Inflammatory macrophage (primary cell): ENCODE measurements at places on chromosomes 5 and 9.

DNA sequence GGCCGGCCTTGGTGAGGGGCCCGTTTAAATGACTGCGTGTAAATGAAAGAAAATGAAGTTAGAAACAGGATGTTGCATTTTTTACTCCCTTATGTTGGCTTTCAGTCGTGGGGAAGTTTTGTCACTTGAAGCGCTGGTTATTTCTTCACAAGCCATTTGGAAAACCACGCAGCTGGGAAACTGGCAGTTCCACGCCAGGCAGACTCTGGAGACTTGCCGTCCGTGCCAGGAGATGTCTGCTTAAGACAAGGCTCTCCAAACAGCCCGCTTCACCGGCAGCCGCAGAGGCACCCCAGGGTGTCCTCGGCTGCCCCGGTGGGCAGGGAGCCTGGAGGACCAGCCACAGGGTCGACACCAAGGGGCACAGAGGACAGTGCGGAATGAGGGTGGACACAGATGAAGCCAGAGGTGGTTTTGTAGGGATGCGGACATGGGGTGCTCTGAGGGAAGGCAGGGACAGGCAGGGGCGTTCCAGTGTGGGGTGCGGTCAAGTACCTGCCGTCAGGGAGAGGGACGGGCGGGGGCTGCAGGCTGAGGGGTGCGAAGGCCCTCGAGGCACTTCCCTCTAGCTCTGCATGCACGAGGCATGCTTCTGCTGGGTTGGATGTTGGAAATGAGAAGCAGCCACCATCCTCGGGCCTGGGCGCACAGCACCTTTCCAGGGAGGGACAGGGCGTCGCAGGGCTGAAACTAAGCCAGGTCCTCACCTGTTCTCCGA is 11.1 kb upstream of the AJM1 start:
- no peak for DNase-seq

GRCh38 chr9:84121991-84122523 is 141.5 kb downstream of the RMI1 start:
- no peak for DNase-seq

DNA sequence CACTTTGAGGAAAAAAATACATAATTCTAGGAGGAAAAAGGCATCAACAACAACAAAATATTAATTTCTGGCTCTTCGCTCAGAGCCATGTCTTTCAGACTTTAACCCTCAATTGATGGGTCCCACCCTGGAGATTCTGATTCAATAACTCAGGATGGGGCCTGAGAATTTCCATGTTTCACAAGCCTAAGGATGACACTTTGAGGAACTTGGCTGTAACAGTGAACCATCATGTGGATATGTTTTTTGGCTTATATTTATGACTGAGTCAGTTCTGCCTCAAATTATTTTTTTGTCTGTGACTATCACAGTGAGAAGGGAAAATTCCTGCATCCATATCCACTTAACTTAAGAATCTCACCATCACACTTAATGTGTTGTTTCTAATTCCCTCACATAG is 504.6 kb downstream of the RASEF start:
- DNase-seq, result peak; percentile 37

- DNase-seq, result no peak
Measured at GRCh38 chr9:82491604-82492003, 503.0 kb downstream of the SPATA31D1 start.

- peak; percentile 75 for DNase-seq
Measured at GRCh38 chr5:54785729-54786591, 199.4 kb downstream of the ESM1 start.

DNA sequence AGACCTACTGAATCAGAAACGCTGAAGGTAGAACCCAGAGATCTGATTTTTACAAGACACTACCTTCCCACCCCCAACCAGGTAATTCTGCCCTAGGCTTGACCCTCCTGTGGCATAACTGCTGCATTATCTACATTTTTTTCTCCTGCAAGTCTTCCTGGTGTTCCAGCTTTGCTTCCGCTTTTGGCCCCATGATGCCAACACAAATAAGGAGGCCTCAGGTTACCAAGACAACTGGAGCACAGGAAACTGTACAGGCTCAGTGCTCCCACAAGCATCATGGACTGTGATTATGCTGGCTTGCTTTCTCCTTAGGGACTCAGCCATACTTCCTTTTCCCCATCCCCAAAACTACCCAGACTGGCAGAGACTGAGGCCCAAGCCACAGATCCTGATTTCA is 6.6 kb upstream of the MSMP start:
- peak; percentile 17 for DNase-seq

- no peak for DNase-seq
Measured at GRCh38 chr9:32580631-32581300, 7.8 kb upstream of the NDUFB6 start.

- peak; percentile 6 for DNase-seq
Measured at GRCh38 chr9:135343837-135344522, 135.6 kb upstream of the PPP1R26 start.

DNA sequence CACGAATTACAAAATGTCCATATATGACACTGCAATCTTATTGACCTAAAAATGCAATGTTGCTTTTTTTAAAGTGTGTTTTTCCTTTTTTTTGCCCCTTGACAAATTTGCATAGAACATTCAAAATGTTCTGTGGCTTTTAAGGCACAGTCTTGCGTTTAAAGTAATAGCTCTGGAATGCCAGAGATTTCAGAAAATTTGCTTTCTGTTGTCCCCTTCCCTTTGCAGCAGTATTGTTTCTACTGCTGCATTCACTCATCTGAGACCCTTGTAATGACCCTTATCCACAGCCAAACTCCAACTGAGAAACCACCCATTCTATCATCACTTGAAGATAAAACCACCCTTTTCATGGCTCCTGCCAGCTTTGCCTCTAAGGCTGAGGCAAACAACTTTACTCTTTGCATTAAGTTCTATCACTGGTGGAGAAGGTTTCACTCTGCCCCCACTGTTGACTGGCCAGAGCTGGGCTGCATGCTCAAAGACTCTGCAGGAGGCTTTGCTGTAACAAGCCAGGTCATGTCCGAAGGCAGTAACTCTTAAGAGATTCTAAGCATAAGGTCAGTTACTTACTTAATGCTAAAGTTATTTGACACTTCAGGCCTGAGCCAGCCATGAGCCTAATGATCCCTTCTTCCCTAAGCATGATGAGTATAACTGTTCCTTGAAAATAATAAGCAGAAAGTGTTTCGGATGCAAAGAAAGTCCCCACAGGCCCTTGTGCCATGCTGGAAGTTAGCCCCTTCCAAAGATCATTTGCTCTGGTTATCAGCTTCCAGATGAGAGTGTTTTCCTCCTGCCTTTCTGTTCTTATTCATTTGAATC is 101.9 kb downstream of the CD180 start:
- no peak for DNase-seq

GRCh38 chr5:75568202-75568601 is 43.1 kb upstream of the ANKDD1B start:
- peak; percentile 69 for DNase-seq

- DNase-seq, result no peak
Measured at GRCh38 chr9:83330207-83331196, 207.7 kb downstream of the FRMD3 start.

DNA sequence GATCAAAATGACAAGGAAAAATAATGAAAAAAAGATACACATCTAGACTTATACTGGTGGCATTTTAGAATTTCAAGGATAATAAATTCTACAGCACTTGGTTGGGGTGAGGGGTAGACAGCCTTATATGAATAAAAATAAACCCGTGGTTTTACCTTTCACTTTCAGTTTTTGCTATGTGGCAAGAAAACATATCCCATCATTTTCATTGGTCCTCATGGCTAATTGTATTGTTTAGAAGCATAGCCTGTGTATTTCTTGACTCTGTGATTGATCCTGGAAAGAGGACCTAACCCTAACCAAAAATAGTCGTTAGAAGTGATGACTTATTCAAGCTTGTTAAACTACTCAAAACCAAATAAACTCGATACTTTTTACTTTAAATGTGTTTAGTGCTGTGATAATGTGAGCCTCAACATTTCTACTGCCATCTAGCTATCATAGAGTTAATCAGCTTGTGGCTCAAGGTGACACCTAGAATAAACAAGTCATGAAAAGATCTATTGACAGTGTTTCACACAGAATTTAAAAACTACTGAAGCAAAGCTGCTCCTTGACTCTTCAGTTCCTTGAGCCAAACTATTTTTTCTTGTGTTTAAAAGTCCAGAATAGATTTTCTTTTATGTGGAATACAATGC is 153.3 kb upstream of the IZUMO3 start:
- DNase-seq, result no peak

DNA sequence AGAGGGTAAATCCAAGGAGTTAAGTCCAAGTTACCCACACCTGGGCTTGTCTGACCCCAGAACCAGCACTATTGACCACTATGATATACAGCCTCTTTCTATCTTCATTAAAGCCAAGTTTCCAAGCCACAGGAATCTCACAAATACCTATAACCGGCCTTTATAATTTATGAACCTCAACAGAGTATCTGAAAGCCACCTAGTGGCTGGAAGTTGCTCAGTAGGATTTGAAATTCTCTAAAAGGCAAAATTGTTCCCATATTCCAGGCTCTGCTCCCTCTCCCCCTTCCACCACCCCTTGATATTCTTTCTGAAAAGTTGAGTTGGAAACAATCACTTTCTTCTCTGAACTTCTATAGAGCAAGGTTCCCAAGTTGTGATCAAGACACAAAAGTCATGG is 106.4 kb upstream of the GPR151 start:
- no peak for DNase-seq

- DNase-seq, result no peak
Measured at GRCh38 chr5:81495286-81495685, 101.4 kb upstream of the ACOT12 start.
